EH (cell line): ENCODE measurements at places on chromosomes 6 and 20.

- DNase-seq, result no peak
Observed at GRCh38 chr6:88572449-88573139, 390.8 kb downstream of the RNGTT start.

GRCh38 chr6:74749211-74750147 lies 456.4 kb downstream of the COL12A1 start:
- peak; percentile 66 for DNase-seq

- DNase-seq, result no peak
Observed at GRCh38 chr20:13784271-13784892, 337 bp downstream of the ESF1 start.

- peak; percentile 46 for DNase-seq
Observed at GRCh38 chr20:41141153-41141815, 3.9 kb downstream of the PLCG1 start.

- DNase-seq, result no peak
Observed at GRCh38 chr6:76790045-76790796, 673.1 kb downstream of the HTR1B start.

GRCh38 chr20:2617099-2617714 lies 35.2 kb upstream of the NOP56 start:
- no peak for DNase-seq

DNA sequence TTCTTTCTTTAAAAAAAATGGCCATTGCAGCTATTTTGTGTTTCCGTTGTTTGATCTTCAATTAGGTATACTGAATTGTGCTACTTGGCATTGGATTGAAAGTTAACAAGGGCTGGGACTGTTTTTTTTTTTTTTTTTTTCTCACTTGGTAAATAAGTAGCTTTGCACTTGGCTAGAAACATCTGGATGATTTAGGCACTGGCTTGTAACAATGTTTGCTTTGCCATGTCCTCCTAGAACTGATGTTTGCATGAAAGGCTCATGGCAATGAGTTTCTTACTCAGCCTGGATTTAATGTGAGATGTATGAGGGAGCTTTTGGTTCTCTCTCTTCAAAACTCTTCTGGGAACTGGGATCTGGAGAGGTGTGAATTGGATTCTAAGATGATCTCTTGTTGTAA lies 414.1 kb downstream of the CDH26 start:
- DNase-seq, result no peak

DNA sequence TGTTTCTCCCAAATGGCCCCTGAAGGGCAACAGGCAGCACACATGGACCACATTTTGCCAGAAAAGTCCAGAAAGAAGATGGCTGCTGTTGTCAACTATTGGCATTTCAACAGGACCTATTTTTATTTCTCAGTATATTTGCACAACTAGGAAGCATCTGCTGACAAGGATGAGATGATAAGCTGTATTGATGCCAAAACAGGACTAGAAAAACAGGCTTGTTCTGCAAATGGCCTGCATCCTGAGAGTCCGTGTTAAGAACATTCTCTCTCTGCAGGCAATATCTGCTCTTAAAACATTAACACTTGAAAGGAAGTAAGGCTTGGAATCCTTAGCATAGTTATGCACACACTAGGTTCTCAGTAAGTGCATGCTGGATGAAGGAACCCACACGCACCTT lies 283.7 kb downstream of the ESR1 start:
- no peak for DNase-seq

- no peak for DNase-seq
Observed at GRCh38 chr6:132592855-132593254, 3.3 kb upstream of the TAAR5 start.

DNA sequence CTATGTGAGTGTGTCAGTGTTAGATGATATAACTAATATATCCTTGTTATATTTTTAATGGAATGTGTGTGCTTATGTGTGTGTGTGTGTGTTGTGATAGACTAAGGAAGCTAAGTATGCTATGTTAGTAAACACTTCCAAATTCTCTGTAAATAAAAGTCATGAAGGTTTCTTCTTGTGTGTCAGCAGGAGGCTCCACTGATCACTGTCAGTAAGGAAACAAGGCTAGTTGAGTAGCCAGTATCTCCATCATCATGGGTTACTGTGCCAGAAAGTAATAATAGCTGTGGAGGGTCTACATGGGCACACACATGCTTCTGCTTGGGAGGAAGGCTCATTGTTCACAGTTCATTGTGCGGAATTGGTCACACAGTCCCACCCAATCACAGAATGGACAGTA lies 302.8 kb upstream of the RNF217 start:
- peak; percentile 1 for DNase-seq

- no peak for DNase-seq
Observed at GRCh38 chr20:48398506-48399449, 429.0 kb downstream of the PREX1 start.
